Activated CD4-positive, CD25-positive, alpha-beta regulatory T cell (primary cell): ENCODE measurements at places on chromosomes 12 and 14.

DNA sequence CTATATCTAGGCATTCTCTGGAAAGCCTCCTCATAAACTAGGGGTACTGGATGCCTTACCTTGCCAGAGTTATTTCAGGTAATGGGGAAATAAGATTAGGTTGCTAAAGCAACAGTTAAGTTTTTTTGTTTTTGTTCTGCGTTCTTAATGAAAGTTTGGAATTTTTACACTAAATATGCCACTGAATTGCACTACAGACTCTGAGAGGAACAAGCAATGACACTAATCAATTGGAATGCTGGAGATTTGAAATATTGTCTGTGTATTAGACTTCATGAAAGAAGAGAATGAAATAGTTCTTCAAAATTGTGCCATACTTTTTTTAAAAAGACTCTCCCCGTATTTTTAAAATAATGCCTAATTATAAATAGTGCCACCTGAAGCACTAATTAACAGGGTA lies 287.8 kb downstream of the NAV3 start:
- DNase-seq = no peak

DNA sequence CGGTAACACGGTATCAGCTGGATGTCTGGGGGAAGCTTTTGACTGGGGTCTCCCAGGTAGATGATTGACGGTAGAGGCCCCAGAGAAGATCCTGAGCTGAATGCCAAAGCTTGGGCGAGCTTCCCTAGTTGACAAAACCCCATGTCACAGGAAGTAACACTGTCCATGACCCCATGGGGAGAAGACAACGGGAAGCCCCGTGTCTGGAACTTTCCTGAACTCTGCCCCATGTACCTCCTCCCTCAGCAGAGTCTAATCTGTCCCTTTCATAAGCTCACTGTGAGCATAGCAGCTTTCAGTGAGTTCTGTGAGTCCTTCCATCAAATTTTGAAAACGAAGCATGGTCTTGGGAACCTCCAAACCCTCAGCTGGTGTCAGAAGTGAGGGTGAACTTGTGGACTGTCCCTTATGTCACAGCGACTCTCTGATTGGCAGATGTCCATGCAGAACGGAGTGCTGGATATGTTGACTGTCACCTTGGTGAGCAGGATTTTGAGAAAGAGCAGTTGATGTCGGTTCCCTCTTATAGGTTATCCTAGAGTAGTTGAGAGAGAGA lies 29.7 kb upstream of the BEGAIN start:
- DNase-seq = no peak

DNA sequence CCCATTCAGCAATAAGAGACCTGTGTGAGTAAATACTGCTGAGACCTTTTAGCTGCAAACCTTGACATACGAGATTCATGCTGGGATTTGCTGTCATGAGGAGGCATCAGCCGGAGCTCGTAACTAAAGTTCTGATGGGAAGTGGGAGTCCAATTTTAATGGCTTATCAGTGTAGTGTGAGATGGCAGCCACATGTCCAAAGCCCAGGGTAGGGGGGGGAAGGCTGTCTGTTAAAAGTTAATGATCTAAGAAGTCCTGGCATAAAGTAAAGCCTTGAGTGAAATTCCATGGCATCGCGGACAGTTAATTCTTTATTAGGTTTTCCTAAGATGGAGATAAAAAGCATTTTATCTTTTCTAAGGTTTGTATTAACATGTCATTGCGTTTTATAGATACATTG lies 240.0 kb downstream of the AACS start:
- no peak for DNase-seq

DNA sequence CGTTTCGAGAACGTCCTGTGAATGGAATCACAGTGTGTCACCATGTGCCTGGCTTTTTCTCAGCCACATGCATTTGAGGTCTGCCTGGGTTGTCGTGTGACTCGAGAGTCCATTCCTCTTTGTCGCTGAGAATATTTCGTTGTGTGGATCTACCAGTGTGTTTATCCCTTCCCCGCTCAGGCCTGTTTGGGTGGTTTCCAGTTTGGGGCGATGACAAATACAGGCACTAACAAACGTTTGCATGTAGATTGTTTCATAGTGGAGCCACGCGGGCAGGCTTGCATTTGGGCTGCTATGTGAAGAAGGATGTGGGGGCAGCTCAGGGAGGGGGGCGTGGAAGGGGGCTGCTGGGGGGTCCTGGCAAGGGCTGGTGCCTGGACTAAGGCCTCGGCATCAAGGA lies 14.1 kb downstream of the RIN3 start:
- DNase-seq = no peak

DNA sequence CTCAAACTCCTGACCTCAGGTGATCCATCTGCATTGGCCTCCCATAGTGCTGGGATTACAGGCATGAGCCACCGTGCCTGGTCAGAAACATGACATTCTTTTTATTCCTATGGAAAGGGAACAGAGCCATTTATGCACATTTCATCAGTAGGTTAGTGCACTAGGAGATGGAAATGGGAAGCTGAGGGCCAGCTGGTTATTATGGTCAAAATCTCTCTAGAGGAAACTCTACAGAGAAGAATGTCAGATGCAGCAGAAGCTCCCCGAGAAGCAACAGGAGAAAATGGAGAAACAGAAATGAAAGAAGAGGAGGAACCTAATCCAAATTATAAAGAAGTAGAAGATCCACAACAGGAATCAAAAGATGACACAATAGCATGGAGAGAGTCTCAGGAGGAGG lies 2.7 kb downstream of the CFAP251 start:
- DNase-seq = no peak

- no peak for DNase-seq
Measured at GRCh38 chr14:80310938-80311750, 99.8 kb upstream of the DIO2 start.

GRCh38 chr12:132343294-132344004 lies 14.1 kb upstream of the GALNT9 start:
- no peak for DNase-seq

DNA sequence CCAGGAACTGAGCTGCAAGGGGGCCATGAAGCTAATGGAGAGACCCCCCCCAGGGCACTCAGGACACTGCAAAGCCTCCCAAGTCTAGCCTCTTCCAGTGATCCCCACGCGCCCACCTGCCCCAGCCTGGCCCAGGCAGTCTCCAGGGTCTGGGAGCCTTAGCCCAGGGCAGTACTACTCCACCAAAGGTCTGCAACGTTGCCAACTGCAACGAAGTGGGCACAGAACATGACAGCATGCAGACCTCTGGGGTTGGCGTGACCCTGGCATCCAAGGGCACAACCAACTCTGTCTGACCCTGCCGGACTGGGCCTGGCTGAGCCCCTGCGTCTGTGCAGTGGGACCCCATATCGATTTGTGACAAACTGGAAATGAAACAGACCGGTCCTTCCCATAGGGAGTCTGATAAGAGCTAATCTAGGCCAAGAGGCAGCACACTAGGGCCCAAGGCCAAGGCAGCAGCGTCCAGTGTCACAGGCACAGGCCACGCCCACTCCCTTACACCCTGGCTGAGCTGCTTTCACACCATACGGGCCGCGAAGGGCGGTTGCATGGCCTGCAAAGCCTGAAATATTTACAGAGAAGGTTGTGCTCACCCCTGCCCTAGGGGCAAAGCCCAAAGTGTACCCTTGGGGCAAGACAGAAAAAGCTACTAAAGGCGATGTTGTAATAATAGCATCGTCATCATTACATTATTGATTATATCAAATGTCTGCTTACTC lies 76.7 kb downstream of the NCOR2 start:
- no peak for DNase-seq

DNA sequence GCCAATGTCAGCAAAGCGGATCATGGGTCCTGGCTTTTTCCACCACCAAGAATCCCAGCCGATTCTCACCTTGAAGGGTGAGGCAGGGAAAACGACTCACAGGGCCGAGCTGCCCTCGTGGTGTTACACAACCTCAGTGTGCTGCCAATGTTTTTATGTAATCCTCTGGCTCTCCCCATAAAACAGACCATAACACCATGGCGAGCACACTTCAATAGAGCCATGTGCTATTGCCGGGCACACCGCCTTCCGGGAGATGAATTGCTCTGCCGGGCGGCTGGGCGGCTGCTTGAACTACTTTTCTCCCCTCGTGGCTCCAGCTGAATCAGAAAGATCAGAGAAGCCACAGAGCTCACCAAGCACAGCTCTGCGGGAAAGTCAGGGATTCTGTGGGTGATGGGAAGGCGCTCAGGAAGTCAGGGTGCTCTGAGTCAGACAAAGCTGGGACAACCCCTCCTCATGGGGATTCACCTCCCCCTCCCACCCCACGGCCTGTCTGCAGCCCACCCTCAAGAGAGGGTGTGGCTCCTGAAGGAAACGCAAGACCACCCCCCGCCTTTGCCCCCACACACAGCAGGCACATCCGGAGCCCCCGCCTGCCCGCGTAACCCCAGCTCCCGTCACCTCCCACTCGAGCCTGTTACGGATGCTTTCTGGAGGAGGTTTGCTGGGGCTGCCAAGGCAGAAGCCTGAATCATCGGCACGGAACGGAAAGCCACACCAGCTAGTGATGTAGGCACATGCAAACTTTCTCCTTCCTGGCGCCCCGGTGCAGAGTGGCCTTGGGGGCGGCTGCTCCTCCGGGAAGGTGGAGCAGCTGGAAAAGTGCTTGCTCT lies 1.8 kb downstream of the GALNT9 start:
- no peak for DNase-seq

- DNase-seq = no peak
Measured at GRCh38 chr14:96949594-96949993, 152.4 kb downstream of the VRK1 start.

DNA sequence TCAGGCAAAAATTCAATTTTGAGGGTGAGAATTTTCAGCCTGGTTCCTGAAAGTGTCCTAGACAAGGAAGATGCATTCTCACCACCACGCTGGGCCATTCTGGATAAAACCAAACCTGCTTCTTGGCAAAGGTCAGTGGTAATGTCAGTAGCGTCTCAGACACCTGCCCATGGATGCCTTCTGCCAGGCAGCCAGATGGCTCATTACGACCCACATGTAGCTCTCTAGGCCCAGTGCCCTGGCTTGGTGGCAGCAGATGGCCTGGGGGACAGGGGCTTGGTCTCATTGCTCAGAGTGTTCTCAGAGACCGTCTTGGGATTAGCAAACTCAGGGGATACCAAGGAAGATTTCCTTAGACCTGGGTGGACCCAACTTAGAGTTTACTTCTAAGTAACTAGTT lies 105.1 kb downstream of the ARF6 start:
- DNase-seq = no peak

GRCh38 chr12:106978035-106978800 lies 8.7 kb downstream of the MTERF2 start:
- DNase-seq = no peak

DNA sequence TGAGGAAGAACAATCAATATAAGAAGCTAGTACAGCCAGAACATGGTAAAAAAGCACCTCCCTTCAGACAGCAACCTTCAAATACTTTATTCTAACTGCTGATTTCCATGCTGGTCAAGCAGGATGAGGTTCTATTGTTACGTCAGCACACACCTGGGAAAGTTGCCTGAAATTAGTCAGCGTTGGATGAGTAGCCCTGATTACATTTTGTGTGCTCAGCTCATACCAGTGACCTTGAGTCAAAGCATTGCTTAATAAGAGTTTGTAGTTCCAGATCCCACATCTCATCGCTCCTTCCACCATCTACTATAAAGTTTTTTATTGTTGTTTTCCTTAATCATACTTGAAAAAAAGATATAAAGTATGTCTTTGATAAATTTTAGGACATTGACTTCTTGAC lies 361.5 kb downstream of the EGLN3 start:
- no peak for DNase-seq

DNA sequence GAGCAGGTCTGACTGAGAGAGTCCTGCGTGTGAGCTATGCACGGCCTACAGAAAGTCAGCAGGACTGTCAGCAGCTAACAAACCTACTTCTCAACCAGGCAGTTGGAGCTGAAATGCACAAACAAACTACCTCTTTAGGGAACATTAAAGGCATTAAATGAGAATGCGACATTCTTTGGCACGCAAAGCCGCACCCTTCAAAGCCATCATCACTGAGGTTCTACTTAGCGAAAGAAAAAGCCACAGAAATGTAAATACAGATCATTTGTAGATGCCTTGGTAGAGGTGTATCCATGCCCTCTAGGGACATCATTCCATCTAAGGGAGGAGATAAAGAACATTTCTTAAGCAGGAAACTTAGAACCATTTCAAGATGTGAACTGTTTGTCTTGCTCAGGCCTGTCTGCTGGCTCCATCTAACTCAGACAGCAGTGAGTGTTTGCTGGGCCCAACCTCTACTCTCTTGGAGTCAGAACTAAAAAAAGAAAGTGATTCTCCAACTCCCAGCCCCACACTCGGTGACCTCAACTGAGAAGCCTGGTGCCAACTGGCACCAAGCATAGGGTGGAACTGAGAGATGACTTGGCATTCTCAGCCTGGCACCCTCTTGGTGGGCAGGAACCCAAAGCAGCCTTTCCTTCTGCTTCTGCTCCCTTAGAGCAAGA lies 63.5 kb upstream of the MBIP start:
- DNase-seq = no peak

GRCh38 chr14:34359420-34360117 lies 102.5 kb downstream of the SPTSSA start:
- DNase-seq = no peak

- DNase-seq = peak; percentile 23
Measured at GRCh38 chr14:91509083-91509877, 830 bp downstream of the PPP4R3A start.

DNA sequence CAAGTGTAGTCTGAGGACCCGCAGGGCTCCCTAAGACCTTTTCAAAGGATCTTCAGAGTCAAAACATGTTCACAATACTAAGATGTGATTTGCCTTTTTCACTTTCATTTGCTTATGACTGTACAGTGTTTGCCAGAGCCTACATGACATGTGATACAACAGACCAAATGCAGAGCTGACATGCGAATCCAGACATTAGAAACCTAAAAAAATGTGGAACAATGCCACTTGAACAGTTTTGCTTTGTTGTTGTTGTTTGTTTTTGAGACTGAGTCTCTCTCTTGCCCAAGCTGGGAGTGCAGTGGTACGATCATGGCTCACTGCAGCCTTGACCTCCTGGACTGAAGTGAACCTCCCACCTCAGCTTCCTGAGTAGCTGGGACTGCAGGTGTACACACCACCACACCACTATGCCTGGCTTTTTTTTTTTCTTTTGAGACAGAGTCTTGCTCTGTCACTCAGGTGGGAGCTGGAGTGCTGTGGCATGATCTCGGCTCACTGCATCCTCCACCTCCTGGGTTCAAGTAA lies 5.3 kb upstream of the RAB35 start:
- DNase-seq = no peak

- no peak for DNase-seq
Measured at GRCh38 chr14:43141636-43142191, 1365.4 kb downstream of the FSCB start.

GRCh38 chr12:22252057-22252456 lies 82.5 kb downstream of the ST8SIA1 start:
- DNase-seq = no peak

DNA sequence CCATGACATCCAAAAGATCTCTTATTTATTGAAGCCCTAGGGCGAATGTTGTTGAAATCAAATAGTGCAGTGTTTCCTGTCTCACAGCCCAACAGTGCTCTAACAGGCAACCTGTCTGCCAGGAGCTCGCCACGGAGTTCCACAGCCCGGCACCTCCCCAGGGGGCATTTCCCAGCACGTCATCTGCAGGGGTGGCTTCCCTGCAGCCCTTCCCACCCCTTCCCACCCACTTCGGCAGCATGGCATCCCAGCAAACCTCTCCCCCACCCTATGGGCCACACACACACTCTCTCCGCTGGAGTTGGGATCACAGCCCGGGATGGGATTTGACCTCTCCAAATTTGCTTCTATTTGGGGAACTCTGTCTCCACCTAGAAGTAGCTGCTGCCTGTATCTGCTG lies 62.7 kb upstream of the C14orf180 start:
- DNase-seq = no peak

GRCh38 chr14:78254911-78255461 lies 84.8 kb downstream of the NRXN3 start:
- no peak for DNase-seq
